ENCODE measurements at places on chromosomes 1 and 21. TPM values are rescaled to one million over a fixed set of nuclear protein-coding genes. Genes with fewer than 3 reads are reported as not detected.
A peak's percentile ranks its signal among the peaks of the same experiment; 100 is the strongest.

- H3K27me3 ChIP-seq, result peaks cover 5% of the 10 kb centered on the region
- H3K4me1 ChIP-seq, result no peaks in the 10 kb centered on the region
- DNase-seq, result no peak
- no peak overlapping the region for H3K4me3 ChIP-seq
- H3K36me3 ChIP-seq, result no peaks in the 10 kb centered on the region
Measured at GRCh38 chr1:14741532-14741931, 143.0 kb downstream of the KAZN start.

DNA sequence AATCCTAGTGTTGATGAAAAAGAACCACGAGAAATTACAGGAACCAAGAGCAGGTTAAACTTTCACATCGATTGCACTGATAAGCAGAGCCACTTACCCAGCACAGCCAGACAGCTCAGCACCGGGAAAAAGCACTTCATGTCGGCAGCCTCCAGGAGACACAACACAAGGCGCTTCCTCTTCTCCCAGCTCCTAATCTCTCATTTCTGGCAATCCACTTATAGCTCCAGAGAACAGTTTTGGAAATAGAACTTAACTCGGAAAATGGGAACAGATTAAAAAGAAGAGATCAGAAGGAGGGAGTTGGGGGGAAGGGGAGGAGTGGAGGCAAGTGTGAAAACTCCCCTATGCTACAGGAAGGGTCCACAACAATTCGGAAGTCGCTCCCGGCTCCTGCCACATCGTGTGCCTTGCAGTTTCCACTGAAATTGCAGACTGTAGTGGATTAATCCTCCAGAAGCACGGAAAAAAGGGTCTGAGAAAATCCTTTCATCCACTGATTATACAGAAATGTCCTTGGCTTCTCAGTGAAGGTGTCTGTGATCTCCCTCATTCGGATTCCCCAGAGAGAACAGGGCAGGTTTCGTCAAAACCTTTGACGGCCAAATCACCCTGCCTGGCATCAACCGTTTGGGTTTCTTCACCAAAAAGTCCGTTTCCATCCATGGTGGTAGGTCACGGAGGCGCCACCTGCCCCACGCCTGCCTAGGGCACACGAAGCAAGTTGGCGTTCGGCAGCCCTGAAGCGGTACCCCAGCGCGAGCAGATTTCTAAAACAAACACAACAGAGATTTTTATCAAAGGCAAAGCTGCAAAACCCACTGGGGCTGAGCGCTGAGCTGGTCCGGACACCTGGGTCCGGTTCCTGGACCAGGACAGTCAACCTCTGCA is 1.1 kb downstream of the IGSF3 start:
- H3K27me3 ChIP-seq, result no peaks in the 10 kb centered on the region
- H3K4me1 ChIP-seq, result no peaks in the 10 kb centered on the region
- no peaks in the 10 kb centered on the region for H3K36me3 ChIP-seq

- H3K27me3 ChIP-seq, result no peaks in the 10 kb centered on the region
- peak; percentile 59 for DNase-seq
- H3K27ac ChIP-seq, result peak overlapping the region; percentile 93
- no peaks in the 10 kb centered on the region for H3K4me1 ChIP-seq
Measured at GRCh38 chr1:207868251-207868773, 42.6 kb downstream of the CD34 start.

DNA sequence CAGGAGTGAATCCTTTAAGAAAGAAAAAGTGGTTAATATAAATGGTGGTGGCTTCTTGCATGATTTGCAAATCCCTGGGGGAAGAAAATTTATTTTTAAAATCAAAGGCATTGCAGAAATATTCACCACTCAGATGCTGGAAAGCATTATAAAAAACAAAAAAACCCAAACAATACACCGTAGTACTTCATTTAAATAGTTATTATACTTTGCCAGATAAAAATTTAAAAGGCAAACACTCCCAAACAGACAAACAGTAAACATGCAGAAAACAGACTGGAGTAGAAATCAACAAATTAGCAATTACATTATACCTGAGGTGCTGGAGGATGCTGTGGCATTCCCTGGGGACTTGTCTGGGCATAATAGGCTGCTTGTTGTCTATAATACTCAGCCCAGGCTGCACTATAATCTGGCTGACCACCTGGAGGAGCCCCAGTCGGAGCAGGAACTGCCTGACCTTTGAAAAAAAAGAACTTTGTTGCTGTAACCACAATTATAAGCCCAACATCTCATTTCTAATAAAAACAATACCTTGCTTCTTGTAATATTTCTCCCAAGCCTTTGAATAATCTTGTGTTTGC is 29.9 kb downstream of the FUBP1 start:
- DNase-seq, result no peak
- H3K27me3 ChIP-seq, result no peaks in the 10 kb centered on the region
- H3K27ac ChIP-seq, result peak overlapping the region; percentile 0
- H3K36me3 ChIP-seq, result no peaks in the 10 kb centered on the region

GRCh38 chr21:14602382-14602958 is 56.4 kb upstream of the SAMSN1 start:
- H3K27me3 ChIP-seq, result no peaks in the 10 kb centered on the region
- no peak for DNase-seq
- H3K27ac ChIP-seq, result no peak overlapping the region
- H3K36me3 ChIP-seq, result no peaks in the 10 kb centered on the region

DNA sequence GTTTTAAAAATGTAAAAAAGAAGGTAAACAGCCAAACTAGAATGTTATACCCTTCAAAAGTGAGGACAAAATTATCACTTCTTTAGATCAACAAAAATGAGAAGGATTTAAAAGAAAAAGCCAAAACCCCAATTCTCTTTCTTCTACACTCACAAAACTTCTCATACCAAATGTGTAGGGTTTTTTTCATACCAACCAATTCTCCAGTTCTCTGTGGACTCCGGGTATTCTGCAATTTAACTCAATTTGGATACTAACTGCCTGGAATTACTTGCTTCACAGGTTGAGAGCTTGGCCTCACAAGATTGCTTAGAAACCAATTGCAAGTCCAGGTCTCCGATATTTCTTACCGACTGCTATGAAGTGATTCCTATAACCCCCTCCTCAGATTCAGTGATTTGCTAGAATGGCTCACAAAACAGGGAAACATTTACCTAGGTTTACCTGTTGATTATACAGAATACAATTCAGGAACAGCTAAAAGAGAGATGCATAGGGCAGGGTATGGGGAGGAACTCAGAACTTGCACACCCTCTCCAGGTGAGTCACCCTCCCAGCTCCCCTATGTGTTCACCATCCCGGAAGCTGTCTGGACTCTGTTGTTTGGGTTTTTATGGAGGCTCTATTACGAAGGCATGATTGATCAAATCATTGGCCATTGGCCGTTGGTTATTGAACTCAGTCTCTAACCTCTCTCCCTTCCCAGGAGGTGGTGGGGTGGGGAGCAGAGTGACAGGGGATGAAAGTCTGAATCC is 67.1 kb downstream of the CAMTA1 start:
- no peaks in the 10 kb centered on the region for H3K36me3 ChIP-seq
- H3K4me3 ChIP-seq, result no peak overlapping the region
- H3K27ac ChIP-seq, result no peak overlapping the region
- H3K27me3 ChIP-seq, result no peaks in the 10 kb centered on the region
- DNase-seq, result no peak
- no peaks in the 10 kb centered on the region for H3K4me1 ChIP-seq

GRCh38 chr21:29124645-29125044 is 5.8 kb upstream of the MAP3K7CL start:
- H3K36me3 ChIP-seq, result no peaks in the 10 kb centered on the region
- no peaks in the 10 kb centered on the region for H3K27me3 ChIP-seq
- no peak overlapping the region for H3K27ac ChIP-seq
- no peaks in the 10 kb centered on the region for H3K4me1 ChIP-seq
- no peak overlapping the region for H3K4me3 ChIP-seq

- peaks cover 4% of the 10 kb centered on the region for H3K4me1 ChIP-seq
- H3K27ac ChIP-seq, result no peak overlapping the region
- no peak overlapping the region for H3K4me3 ChIP-seq
Measured at GRCh38 chr1:37797750-37798345, 4.2 kb downstream of the MANEAL start.

DNA sequence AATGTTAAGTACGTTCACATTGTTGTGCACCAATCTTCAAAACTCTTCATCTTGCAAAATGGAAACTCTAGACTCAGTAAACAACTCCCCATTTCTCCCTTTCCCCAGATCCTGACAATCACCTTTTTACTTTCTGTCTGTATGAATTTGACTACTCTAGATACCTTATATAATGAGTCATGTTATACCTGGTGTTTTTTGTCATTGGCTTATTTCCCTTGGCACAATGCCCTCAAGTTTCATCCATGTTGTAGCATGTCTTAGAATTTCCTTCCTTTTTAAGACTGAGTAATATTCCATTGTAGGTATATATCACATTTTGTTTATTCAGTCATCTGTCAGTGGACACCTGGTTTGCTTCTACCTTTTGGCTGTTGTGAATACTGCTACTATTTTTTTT is 399.5 kb downstream of the LMO4 start:
- no peak overlapping the region for H3K4me3 ChIP-seq
- H3K27ac ChIP-seq, result no peak overlapping the region
- DNase-seq, result no peak
- no peaks in the 10 kb centered on the region for H3K4me1 ChIP-seq
- H3K27me3 ChIP-seq, result no peaks in the 10 kb centered on the region
- H3K36me3 ChIP-seq, result no peaks in the 10 kb centered on the region

GRCh38 chr1:227998374-227999055 is 8.3 kb upstream of the WNT3A start:
- H3K36me3 ChIP-seq, result no peaks in the 10 kb centered on the region
- peak; percentile 1 for DNase-seq
- H3K27me3 ChIP-seq, result no peaks in the 10 kb centered on the region
- no peak overlapping the region for H3K27ac ChIP-seq

DNA sequence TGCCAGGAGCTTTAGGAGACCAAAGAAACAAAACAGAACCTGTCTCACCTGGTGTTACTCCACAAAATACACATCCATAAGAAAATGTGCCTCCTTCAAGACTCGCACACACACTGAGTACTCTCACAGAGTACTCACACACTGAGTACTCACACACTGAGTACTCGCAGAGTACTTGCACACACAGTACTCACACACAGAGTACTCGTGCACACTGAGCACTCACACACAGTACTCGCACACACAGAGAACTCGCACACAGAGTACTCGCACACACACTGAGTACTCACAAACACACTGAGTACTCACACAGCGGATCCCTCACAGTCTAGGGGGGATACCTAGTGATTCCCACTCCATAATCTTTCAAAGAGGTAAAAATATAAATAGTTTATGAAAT is 40.3 kb downstream of the PCSK9 start:
- H3K4me3 ChIP-seq, result no peak overlapping the region
- DNase-seq, result no peak
- no peaks in the 10 kb centered on the region for H3K27me3 ChIP-seq
- H3K4me1 ChIP-seq, result no peaks in the 10 kb centered on the region
- no peak overlapping the region for H3K27ac ChIP-seq
- no peaks in the 10 kb centered on the region for H3K36me3 ChIP-seq

DNA sequence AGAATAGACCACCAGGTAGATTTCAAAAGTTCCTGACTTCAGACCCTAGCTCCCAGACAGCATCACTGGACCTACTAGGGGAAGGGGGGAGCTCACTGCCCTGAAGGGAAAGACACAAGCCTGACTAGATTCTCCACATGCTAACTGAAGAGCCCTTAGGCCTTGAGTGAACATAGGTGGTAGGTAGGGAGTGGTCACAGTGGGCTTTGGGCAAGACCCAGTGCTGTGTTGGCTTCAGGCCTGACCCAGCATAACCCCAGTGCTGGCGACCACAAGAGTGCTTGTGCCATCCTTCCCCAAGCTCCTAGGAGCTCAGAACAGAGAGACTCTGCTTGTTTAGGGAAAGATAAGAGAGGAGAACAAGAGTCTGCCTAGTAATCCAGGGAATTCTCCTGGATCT is 51.1 kb upstream of the ACADM start:
- DNase-seq, result no peak
- H3K27ac ChIP-seq, result no peak overlapping the region
- no peaks in the 10 kb centered on the region for H3K27me3 ChIP-seq
- no peaks in the 10 kb centered on the region for H3K36me3 ChIP-seq

- H3K4me1 ChIP-seq, result no peaks in the 10 kb centered on the region
- no peaks in the 10 kb centered on the region for H3K36me3 ChIP-seq
- no peak for DNase-seq
- no peaks in the 10 kb centered on the region for H3K27me3 ChIP-seq
- H3K27ac ChIP-seq, result no peak overlapping the region
Measured at GRCh38 chr1:207603777-207604176, 41.2 kb upstream of the CR1L start.

DNA sequence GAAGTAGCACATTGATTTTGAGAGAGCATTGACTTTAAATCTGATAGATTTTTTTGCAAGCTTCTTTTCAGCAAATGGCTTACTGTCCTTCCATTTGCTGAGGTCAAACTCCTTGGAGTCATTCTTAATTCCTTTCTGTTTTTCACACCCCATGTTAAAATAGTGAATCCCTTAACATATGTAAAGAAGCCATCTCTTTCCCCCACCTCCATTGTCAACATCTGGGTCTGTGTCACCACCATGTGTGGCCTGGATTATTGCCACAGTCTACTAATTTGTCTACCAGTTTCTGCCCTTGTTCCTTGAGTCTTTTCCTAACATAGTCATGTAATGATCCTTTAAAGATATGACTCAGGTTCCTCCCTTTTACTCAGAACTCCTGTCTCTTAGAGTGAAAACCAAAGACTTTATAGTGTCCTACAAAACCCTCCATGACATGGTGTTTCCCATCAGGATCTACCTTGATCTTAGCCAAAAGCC is 104.7 kb downstream of the ST6GALNAC3 start:
- H3K4me1 ChIP-seq, result no peaks in the 10 kb centered on the region
- H3K4me3 ChIP-seq, result no peak overlapping the region
- DNase-seq, result no peak
- H3K27ac ChIP-seq, result no peak overlapping the region

- H3K27me3 ChIP-seq, result no peaks in the 10 kb centered on the region
- H3K4me3 ChIP-seq, result no peak overlapping the region
- no peak overlapping the region for H3K27ac ChIP-seq
- peak; percentile 41 for DNase-seq
Measured at GRCh38 chr1:9753121-9753531, 70.6 kb downstream of the CLSTN1 start.

GRCh38 chr1:9441451-9442133 is 97.7 kb upstream of the SLC25A33 start:
- H3K4me1 ChIP-seq, result peaks cover 9% of the 10 kb centered on the region
- H3K27me3 ChIP-seq, result no peaks in the 10 kb centered on the region
- no peak overlapping the region for H3K4me3 ChIP-seq
- H3K27ac ChIP-seq, result peak overlapping the region; percentile 43
- peak; percentile 66 for DNase-seq
- H3K36me3 ChIP-seq, result no peaks in the 10 kb centered on the region

GRCh38 chr21:43994085-43994484 is 18.0 kb upstream of the TRAPPC10 start:
- no peaks in the 10 kb centered on the region for H3K4me1 ChIP-seq
- DNase-seq, result no peak
- no peaks in the 10 kb centered on the region for H3K27me3 ChIP-seq

GRCh38 chr1:220342853-220343252 is 70.6 kb upstream of the RAB3GAP2 start:
- H3K36me3 ChIP-seq, result no peaks in the 10 kb centered on the region
- H3K4me1 ChIP-seq, result no peaks in the 10 kb centered on the region
- no peaks in the 10 kb centered on the region for H3K27me3 ChIP-seq
- DNase-seq, result no peak
- no peak overlapping the region for H3K4me3 ChIP-seq

Gene TEKT2
- total RNA-seq, result 7.5 TPM

Gene P3H1
- 11.5 TPM for total RNA-seq

Gene KRTAP12-3
- total RNA-seq, result not detected

Gene MROH7
- 3.5 TPM for total RNA-seq

Gene S1PR1
- total RNA-seq, result 72.8 TPM

Gene ADAM30
- not detected for total RNA-seq

Gene PUSL1
- total RNA-seq, result 14.7 TPM

Gene TXNIP
- total RNA-seq, result 1,056 TPM

Gene PATJ
- total RNA-seq, result 38.0 TPM
